ENCODE measurements at places on chromosomes 5 and 9. TPM values are rescaled to one million over a fixed set of nuclear protein-coding genes. Genes with fewer than 3 reads are reported as not detected.

FOXD4L3 gene
- total RNA-seq: not detected

GKAP1 gene
- total RNA-seq: 5.2 TPM

RAB3C gene
- total RNA-seq: not detected

IFNA13 gene
- total RNA-seq: not detected

ZNF366 gene
- not detected for total RNA-seq

PRR7 gene
- 39.2 TPM for total RNA-seq

EIF4E1B gene
- not detected for total RNA-seq
